ENCODE measurements at places on chromosomes 5 and 9.

GRCh38 chr9:98396656-98397055, 141.2 kb upstream of the TBC1D2 start:
- no peak for DNase-seq

DNA sequence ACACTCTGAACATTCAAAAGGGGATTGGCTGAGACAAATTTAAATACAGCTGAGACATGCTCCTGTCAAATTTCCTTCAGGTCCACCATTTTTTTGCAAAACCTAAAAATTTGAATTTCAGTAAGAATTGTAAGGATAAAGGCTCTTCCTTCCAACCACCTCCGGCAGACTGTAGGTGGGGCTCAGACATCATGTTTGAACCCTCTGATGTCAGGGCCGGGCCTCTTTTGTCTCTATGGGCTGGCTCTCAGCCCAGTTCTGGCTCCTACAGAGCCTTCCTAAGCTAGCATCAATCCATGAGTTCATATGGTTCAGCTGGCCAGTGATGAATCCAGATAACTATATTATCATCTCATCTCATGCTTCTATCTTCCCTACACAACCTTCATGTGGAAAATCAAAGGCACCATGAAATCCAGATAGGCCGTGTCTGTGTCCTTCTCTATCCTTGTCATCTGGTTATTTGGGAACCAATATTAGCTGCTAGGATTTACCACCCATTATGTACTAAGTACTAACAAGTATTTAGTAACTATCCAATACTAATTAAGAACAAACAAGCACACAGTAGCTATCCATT, 44.2 kb downstream of the NIPSNAP3B start:
- DNase-seq, result no peak

DNA sequence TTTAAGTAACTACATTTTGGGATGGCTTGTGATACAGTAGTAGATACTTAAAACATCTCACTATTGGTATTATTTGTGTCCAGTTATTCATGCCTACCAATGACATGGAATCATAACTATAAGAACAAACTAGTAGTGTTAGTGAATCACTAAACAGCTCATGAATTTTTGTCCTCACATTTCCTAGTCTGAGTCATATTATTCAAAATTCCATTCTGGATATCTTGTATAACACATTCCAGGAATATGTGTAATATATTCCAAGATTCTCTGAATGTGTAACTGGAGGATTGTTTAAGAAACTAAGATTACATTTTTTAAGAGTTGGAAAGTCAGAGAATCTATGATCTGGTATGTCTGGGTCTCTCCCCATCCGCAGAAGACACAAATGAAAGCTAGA, 565.3 kb upstream of the ZNF608 start:
- no peak for DNase-seq

DNA sequence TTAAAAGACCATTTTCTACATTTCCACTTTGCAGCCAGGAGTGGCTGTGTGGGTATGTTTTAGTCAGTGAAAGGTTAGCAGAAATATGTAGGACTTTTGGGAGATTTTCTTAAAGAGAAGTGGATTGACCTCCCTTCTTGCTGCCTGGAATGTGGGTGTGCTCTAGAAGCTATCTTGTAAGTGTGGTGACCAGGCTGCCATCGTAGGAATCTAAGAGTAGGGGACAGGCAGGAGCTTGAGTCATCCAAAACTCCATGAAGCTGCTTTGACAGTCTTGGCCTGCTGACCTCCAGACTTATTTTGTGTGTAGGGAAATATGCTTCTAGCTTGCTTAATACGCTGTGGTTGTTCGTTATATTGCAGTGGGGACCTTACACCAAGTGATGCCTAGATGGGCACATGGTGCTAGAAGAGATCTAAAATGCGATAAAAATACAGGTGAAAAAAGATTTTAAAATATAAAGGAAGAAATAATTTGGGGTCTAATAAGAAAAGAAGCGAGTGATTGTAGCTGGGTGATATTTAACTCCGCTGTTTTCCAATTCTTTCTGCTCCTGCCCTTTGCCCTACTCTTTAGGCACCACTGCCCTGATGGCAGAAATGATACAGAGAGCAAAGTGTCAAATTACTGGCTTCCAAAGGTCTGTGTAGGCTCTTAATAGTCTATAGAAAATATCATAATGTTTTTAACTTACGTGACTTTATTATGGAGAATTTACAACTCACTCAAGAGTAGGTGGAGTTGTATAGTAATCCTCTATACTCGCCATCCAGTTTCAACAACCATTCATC, 298.2 kb upstream of the ZNF608 start:
- DNase-seq, result no peak

GRCh38 chr9:64061013-64061627, 1223.9 kb downstream of the FOXD4L5 start:
- DNase-seq, result no peak

- no peak for DNase-seq
These were observed 829.6 kb upstream of the ZNF608 start for GRCh38 chr5:125575891-125576505.

GRCh38 chr5:32190095-32190494, 16.0 kb upstream of the GOLPH3 start:
- DNase-seq, result no peak

GRCh38 chr5:119453040-119453373, 710 bp downstream of the HSD17B4 start:
- no peak for DNase-seq

Data from immature natural killer cell (primary cell).